Left ventricle myocardium inferior (tissue), 1 donor: ENCODE measurements at places on chromosomes 4 and X. TPM values are rescaled to one million over a fixed set of nuclear protein-coding genes. Genes with fewer than 3 reads are reported as not detected.

SPANXC gene
- total RNA-seq: not detected

DRD5 gene
- total RNA-seq: not detected

PNMA6A gene
- 1.4 TPM for total RNA-seq

IL13RA1 gene
- total RNA-seq: 14.8 TPM

DNA sequence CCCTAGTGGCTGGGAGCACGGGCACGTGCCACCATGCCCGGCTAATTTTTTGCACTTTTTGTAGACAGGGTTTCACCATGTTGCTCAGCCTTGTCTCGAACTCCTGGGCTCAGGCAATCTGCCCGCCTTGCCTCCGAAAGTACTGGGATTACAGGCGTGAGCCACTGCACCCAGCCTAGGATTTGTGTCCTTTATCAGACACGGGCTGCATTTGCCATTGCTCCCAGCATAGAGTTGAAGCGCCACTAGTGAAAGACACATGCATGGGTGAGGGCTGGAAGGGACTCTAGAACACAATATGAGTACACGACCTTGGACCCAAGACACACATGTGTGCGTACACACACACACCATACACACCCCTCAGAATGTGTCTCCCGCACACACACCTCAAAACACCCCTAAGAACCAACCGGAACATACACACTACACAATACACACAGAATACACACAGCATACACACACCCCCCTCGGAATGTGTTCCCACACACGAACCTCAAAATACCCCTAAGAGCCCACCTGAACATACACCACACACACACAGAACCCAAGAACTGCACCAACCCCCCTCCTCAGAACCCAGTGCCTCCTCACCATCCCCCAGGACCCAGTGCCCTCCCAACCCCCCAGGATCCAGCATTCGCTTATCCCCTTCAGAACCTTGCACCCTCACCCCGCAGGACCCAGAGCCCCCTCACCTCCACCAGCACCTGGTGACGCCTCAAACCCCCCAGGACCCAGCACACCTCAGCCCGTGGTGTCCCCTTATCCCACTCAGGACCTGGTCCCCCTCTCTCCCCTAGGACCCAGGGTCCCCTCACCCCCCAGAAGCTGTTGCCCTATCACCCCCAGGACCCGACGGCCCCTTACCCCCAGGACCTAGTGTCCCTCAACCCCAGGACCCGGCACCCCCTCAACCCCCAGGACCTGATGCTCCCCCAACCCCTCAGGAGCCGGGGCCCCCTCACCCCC lies 1.0 kb downstream of the TNIP2 start:
- no peak for DNase-seq

GRCh38 chr4:74402692-74403456 lies 37.9 kb downstream of the EREG start:
- no peak for DNase-seq

GRCh38 chr4:23967281-23967680 lies 77.4 kb upstream of the PPARGC1A start:
- DNase-seq: no peak

- no peak for DNase-seq
Observed at GRCh38 chr4:37477126-37477525, 209.1 kb downstream of the RELL1 start.

VSIG1 gene
- not detected for total RNA-seq

PPP4R3C gene
- total RNA-seq: not detected

- DNase-seq: no peak
Observed at GRCh38 chrX:133321451-133321850, 93.8 kb downstream of the GPC4 start.

TMEM144 gene
- 11.4 TPM for total RNA-seq

DNA sequence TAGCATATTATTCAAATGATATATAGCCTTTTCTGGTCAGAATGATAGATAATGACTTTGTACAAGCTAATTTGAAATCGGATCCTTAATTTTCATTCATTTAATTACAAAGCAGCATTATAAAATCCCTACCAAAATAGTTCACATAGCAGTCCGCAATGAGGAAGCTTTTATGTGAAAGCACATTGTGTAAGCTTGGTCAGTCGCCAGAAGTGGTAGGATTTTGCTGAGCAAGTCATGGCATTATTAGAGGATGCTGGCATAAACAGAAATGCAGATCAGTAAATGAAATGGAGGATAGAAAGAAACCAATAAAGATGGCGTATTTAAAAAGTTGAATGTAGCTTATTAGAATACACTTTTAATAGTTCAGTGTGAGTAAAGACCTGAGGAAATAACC lies 93.2 kb upstream of the DIAPH2 start:
- no peak for DNase-seq

GRCh38 chr4:187715466-187715865 lies 280.1 kb upstream of the ZFP42 start:
- no peak for DNase-seq

FGG gene
- not detected for total RNA-seq
